Muscle of back (tissue), 13 donors: ENCODE measurements at places on chromosomes 6 and 20.

DNA sequence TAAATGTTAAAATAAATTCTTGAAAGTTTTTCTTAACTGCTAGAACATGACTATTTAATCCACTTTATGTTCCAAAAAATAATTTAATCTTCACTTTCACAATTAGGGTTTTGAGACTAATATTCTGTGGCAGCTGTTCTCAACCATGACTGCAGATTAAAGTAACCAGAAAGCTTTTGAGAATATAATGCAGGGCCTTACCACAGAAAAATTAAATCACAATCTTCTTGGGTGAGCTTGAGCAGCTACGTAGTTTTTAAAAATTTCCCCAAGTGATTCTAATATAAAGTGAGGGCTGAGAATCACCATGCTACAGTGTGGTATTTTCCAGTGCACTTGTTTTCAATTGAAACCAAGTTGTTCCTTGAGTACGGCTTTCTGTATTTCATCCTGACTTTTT is 196.6 kb upstream of the PTCHD4 start:
- DNase-seq, result no peak

DNA sequence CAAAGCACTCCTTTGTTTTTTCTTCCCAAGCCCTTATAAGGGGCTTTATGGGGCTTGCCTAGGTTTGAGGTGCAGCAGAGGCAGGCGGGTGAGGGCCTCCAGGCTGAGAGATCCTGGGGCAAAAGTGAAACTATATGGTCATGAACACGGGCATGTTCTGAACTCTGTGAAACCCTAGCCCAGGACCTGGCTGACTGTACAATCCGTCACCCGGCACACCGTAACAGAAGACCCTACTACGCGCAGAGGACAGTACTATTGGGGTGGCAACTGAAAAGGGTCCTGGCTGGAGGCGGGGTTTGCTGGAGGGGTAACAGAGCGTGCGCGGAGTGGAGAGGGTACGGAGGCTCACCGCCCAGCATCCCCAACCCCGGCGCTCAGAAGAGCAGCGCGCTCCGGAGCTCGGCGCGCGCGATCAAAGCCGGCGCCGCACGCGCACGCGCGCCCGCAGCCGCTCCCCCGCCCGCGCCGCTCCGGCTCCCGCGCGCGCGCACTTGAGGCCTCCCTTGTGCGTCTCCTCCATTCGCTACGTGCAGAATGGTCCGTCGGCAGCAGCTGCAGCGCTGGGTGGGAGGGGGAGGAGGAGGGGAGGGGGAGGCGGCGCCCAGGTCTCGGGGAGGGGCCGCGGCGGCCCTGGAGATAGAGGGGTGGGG is 54.2 kb downstream of the MRPL14 start:
- peak; percentile 96 for DNase-seq

DNA sequence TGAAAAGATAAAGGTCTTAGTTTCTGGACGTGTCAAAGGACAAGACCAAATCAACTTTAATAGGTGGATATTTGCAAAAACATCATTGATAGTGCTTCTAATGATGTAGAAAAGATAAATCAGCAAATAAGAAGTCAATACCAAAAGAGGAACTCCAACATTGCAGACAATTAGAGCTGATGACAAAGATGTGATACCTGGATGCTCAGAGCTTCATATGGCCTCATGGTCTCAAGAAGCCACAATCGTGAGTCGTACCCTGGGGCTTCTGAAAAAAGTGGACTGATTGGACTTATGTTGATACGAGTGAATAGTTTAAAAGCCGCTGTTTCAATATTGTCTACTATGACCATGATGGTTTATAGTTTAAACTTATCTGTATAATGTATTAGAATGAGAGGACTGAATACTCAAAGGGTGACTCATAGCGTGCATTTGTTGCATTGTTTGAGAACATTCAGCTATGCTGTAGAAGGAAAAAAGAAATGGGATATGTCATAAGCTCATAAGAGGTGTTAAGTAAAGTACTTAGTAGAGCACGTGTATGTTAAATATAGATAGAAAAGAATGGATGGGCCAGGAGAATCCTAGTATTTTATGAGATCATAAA is 54.6 kb upstream of the RIPOR2 start:
- no peak for DNase-seq

GRCh38 chr6:38279423-38279822 is 360.3 kb downstream of the BTBD9 start:
- DNase-seq, result no peak
